HepG2 (cell line): ENCODE measurements at places on chromosomes 3 and 15. TPM values are rescaled to one million over a fixed set of nuclear protein-coding genes. Genes with fewer than 3 reads are reported as not detected.

- DNase-seq: no peak
These were observed 19.3 kb downstream of the CPOX start for GRCh38 chr3:98574132-98574531.

GRCh38 chr15:44261007-44261706 is 27.4 kb upstream of the GOLM2 start:
- peak; percentile 19 for DNase-seq

- DNase-seq: no peak
These were observed 993.8 kb downstream of the GBE1 start for GRCh38 chr3:80767604-80768003.

GATA2 gene
- 4.7 and 6.2 TPM in 2 replicates for total RNA-seq

DNA sequence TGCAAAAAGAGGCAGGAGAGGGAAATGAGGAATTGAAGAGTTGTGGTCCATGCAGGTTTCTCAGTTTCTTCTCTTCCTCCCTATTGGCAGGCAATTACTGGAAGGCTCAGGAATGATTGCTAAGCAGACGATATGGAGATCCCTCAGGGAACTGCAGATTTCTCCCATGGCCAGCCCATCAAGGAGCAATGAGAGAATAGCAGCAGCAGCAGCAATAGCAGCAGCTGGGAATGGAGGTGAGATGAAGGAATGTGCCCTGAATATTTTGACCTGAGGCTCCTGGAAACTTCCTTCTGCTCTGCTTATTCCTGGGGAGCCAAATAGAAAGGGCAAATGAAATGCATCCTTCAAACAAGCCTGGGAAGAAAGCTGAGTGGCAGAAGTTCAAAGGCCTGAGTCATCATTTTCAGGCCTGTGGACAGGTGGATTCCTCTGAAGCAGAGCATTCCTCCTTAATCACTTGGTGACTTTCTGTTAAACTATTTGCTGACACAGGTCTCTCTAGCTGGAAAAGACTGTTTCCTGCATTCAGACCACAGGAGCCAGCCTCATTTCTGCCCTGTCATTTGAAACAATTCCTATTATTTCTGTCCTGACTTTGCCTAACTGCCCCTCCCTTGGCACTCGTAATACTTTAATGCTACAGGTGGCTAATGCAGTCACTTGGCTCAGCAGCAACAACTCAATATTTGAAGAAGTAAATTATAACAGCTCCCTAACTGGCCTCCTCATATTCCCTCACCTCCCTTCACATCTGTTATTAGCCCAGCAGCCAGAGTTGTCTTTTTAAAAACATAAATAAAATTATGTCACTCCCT is 146.9 kb upstream of the GADL1 start:
- DNase-seq: peak; percentile 25

GRCh38 chr3:123067689-123068600 is 1.1 kb downstream of the PDIA5 start:
- DNase-seq: peak; percentile 75

TGM5 gene
- 0.18 and 0.22 TPM in 2 replicates for total RNA-seq
